ENCODE measurements at places on chromosomes 5 and 9.

DNA sequence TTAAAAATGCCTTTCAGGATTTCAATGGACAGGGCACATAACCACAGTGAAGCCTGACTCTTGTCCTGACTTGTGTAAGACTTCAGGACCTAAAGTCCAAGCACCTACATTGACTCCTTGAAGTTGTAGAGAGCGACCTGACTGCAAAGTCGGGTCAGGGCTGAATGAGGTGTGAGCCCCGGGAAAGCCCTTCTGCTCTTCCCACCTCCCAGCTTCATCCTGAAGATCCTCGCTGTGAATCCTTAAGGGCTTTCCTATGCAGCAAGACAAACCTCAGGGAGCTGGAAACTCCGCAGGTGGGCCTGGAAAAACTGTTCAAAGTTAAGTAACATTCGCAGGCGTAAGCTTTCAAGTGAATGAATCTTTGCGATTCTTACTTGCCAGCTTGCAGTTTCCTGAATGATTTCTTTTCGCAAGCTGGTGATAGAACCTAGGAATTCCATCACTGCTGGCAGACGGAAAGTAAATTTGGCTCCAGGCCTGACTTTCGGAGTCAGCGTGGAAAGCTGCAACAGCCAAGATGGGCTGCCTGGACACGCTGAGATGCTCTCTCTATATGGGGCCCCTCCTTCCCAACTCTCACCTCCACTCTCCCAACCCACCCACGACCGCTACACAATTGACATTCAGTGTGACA lies 10.9 kb downstream of the SEMA5A start:
- DNase-seq, result no peak

- no peak for DNase-seq
These were observed 33.3 kb downstream of the CEP72 start for GRCh38 chr5:645421-645820.

DNA sequence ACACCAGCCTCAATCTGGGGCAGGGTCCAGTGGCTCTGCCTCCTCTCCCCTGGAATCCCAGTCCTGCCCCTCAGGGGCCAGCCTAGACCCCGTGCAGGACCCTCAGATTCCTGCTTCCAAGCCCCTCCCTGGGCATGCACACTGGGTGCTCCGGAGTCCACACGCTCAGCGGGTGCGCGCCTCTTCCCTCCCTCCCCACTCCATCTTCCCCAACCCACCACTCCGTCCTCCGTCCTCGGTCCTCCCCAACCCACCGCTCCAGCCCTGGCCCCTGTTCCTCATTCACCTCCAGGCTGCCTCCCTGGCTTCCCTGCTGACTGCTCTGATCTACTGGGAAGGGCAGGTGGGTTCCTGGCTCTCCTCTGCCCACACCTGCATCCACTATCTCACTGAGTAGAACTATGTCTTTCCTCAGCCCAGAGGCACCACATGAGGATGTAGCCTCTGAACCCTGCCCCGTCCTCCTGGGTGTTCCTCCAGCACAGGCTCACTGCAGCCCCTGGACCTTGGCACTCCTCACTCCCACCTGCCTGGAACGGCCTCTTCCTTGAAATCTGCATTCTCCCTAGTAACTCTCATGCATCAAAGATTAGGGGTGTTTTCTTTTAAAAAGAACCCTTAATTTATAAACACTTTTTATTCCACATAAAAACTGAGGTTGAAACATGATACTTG lies 92.8 kb downstream of the CAMSAP1 start:
- DNase-seq, result no peak

- no peak for DNase-seq
These were observed 820 bp downstream of the PCDHGA4 start for GRCh38 chr5:141355641-141356040.

GRCh38 chr9:81183761-81184160 lies 505.6 kb downstream of the TLE1 start:
- no peak for DNase-seq

GRCh38 chr5:59008816-59009473 lies 426.1 kb downstream of the RAB3C start:
- no peak for DNase-seq

DNA sequence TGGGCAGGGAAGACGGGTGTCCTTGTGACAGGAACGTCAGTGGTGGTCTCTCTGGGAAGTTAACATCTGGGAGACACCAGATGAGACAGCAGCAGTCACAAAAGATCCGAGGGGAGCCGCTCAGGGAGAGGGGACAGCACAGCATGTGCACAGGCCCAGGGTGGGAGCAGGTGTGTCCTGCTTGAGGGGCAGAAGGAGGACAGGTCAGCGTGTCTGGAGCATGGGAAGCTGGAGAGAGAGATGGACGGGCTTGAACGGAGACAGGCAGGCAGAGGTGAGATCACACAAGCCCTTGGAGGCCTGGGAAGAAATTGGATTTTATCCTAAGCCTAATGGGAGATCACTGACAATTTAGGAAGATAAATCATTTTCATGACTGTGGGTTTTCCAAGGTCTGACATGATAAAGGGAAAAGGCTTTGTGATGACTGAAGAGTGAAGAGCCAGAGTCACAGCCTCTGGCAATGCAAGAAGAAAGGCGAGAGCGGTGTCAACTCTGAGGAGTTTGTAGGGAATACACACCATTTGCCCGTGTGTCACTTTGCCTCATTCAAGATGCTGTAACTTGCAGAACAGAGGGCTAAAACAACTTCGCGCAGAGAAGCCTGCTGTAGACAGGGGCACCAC lies 88.3 kb downstream of the FSTL4 start:
- DNase-seq, result no peak

DNA sequence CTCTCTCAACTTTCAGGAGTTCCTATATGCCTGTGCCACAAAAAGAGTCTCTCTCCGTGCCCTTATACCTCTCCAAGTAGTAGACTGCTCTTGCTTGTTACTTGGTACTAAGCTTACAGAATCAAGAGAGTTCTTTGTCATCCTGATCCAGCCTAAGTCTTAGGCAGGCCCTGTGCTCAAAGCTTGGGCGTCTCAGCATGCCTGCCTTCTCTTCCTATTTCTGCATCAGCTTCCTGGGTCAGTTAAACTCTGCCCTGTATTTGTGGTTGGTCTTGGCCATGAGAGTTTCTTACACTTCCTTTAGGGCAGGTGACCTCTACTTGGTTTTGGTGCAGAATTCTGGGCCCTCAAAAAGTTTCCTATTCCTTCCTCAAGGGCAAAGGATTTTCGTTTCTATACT lies 33.0 kb upstream of the UGCG start:
- no peak for DNase-seq

DNA sequence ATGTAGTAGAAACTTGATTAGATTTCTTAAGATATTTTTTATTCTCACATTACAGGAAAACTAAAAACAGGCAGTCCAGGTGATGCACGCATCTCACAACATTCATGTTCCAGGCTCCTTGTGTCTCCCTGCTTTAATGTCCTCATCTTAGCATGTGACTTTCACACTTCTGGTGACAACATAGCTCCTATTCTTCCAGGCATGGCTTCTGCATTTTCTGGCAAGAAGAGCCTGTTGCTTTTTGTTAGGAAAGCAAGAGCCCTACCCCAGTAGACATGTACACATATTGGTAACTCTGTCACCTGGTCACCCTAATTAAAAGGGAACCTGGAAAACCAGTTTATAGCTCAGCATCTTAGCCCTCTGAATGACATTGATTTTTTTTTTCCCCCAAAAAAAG lies 92.5 kb downstream of the PPIC start:
- DNase-seq, result no peak

DNA sequence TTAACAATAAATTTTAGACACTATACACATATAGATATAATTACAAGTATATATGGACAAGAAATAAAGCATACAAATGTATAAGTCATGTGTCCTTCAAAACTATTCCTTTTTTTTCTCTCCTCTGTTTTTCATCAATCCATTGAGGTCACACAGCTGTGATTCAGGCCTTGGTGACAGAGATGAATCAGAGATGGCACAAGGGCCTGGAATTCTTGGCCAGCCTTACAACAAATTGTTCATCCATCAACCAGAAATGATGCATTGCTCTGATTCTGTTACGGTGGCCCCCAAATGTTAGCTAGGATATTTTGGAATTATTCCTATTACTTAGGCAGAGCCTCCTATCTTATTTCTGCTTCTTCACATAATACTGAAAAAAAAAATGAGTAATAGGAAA lies 108.7 kb upstream of the MPDZ start:
- peak; percentile 28 for DNase-seq

DNA sequence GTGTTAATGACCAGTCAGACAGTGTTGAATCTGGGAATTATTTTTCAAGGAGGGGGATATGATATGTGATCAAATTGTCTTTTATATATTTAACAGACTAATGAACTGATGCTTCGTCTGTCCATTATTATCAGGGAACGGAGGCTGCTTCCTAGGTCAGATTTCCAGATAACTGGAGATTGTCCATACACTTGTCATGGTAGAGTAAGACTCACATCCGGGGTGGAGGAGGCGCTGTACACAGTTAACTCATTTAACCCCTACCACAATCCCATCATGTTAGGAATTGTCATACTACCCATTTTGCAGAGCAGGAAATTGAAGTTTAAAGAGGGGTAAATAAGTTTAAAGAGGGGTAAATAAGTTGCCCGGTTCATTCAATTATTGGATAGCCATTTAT lies 55.9 kb downstream of the ARHGAP26 start:
- DNase-seq, result no peak

- DNase-seq, result no peak
These were observed 4.9 kb upstream of the KCNIP1 start for GRCh38 chr5:170498811-170499351.

GRCh38 chr5:2433086-2433485 lies 318.4 kb downstream of the IRX2 start:
- no peak for DNase-seq

DNA sequence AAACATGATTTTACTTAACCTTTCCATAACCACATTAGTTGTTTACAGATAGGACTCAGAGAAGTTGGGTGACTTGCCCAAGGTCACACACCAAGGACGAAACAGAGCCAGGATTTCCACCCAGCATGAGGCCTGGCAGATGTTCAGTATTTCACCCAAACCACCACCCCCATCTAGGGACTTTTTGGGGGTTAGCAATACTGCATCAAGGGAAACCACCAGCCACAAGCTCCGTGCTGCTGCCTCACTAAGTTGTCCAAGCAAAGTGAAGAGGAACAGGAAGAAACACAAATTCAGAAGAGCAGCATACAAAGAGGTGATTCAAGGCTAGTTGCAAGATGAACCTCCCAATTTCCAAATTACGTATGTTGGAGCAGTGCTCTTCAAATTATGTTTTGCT lies 219.6 kb upstream of the RORB start:
- DNase-seq, result no peak

DNA sequence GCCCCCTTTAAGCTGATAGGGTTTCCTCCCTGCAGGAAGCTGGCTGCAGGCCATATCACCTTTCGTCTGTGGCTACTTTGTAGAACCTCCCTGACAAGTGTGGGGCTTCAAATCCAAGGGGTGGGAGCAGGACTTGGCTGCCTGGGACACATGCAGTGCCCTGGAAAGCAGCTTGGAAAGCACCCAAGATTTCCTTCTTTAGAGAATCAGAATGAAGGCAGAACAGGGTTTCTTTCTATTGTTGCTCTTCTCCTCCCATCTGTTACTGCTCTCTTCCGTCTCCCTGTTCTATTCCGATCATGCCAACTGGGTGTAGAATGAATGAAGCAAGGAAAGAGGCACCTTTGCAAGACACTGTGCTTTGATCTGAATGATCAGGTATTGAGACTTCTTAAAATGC lies 282.2 kb downstream of the MED10 start:
- no peak for DNase-seq

- DNase-seq, result no peak
These were observed 149.1 kb upstream of the ZNF366 start for GRCh38 chr5:72656331-72656730.

DNA sequence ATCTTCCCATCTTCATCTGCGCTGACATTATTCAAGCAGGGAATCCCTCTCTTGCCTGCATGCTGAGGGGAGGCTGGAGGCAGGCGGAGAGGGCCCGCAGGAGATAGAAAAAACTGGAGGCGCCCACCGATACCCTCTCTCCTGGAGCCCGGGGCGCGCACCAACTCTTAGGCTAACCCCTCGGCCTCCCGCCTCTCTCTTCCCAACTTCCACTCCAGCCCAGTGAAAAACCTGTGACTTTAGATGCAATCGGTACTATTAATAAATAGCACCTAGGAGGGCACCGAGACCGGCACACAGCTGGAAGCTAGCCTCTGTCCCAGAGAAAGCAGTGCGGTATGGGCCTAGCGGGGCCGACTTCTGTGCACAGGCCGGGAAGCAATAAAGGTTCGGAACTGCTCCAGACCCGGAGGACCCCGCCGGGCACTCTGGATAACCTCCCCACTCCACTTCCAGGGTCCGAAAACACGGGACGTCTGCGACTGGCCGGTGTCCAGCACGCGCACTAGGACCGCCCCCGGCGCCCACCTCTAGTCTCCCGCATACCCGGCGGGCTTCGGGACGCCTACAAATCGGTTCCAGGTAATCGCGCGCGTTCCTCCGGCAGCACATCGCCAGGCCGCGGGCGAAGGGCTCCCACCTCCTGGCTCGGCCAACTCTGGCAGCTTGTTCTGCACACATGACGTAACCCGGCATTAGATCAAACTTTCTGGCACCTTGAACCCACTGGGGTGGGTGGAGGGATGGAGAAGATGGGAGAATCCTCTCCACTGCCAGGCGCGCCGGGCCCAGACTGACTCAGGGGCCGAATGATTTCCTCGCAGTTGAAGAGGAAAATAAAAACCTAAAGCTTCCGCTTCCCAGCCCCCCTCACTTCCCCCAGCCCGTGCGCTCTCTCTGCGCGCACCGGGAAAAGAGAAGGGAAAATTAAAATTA lies 1.4 kb downstream of the EFNA5 start:
- DNase-seq, result no peak

GRCh38 chr5:33850100-33850594 lies 41.6 kb downstream of the ADAMTS12 start:
- no peak for DNase-seq

DNA sequence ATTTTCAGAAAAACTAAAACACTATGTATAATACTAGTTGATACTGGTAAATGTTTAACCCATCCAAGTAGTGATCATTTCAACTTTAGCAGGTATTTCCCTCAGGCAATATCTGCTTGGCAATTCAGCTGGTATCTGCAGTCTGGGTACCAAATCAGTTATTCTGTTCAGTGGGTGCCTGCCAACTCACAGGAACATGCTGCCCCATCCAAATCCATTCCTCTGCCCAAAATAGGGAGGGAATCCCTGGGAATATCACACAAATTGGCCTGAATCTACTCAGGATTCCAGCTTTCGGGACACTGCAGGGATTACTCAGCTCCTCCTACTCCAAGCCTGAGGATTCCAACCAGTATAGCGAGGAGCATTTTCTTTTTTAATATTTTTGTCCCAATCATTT lies 61.7 kb upstream of the PDE4D start:
- DNase-seq, result no peak

DNA sequence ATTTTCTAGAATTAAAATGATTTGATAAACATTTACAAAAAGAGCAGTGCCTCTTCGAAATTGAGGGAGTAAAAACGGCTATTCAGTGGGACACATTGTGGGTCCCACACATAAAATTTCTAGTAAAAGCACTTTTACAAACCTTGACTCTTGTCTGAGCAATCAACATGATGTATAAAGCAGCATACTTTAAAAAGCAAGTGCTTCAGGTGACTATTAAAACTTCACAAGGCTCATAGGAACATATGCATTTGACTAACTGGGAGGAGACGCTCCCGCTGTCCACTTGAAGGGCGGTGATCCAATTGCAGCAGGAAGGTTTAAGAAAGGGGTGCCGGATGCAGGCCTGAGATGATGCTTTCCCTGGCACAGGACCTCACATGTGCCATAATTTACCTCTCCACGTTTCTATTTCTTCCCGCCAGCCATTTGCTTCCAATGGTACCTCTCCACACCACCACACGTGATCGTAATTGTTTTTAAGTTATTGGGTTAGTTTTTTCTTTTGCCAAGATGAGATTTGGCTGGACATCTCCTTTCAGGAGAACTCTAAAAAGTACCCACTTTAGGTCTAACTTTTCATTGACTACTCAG lies 1.8 kb downstream of the MCTP1 start:
- no peak for DNase-seq

- DNase-seq, result no peak
These were observed 58.8 kb downstream of the SH3PXD2B start for GRCh38 chr5:172395483-172395882.

Measured in GM04503 (cell line).